Activated T-cell treated with anti-CD3 and anti-CD28 coated beads, Interleukin-2, amount 50 U/mL, for 72 hours (primary cell): ENCODE measurements at places on chromosomes 1 and 21. TPM values are rescaled to one million over a fixed set of nuclear protein-coding genes. Genes with fewer than 3 reads are reported as not detected.

The SPRR2B gene
- total RNA-seq, result not detected

- DNase-seq, result no peak
Measured at GRCh38 chr1:53025034-53025768, 36.8 kb upstream of the PODN start.

DNA sequence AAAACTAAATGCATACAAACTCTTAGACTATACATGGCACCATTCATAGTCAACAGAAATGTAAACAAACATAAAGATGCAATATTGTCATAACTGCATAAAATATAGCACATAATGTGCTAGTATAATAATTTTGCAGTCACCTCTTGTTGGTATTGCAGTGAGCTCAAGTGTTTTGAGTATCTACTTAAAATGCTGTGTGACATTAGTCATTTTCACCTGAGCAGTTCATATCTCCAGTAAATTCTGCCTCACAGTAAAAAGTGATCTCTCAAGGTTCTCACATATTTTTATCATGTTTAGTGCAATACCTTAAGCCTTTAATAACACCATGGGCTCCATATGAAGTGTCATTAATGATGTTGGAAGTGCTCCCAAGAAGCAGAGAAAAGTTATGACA, 29.6 kb upstream of the FMO2 start:
- no peak for DNase-seq

The OR10Z1 gene
- not detected for total RNA-seq

The CCDC30 gene
- 2.7 TPM for total RNA-seq

GRCh38 chr1:10968411-10968826, 44.0 kb upstream of the TARDBP start:
- no peak for DNase-seq

DNA sequence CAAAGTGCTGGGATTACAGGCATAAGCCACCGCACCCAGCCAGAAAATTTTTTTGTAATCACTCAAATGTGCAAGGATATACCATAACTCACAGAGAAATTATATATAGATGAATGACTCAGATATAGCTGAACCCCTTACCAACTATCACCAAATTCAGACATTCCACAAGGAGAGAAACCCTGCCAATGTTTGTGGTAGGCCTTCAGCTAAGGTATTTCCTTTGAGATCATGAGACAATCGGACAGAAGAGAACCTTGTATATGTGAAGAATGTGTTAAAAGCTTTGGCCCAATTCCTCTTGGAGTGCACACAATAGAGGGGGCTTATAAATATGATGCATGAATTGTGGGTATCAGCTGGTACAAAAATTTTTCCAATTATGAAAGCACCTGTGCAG, 50.7 kb downstream of the ZNF684 start:
- no peak for DNase-seq

GRCh38 chr1:243842978-243843511, 7.0 kb downstream of the AKT3 start:
- peak; percentile 7 for DNase-seq

The ACBD6 gene
- 59.8 TPM for total RNA-seq

The NBPF14 gene
- 19.8 TPM for total RNA-seq

The HOOK1 gene
- total RNA-seq, result 13.6 TPM

GRCh38 chr1:94927405-94928175, 680 bp upstream of the CNN3 start:
- DNase-seq, result no peak

The LRRC71 gene
- total RNA-seq, result not detected

The AVPR1B gene
- total RNA-seq, result not detected

GRCh38 chr1:204461331-204462228, 33.0 kb downstream of the PIK3C2B start:
- peak; percentile 19 for DNase-seq

DNA sequence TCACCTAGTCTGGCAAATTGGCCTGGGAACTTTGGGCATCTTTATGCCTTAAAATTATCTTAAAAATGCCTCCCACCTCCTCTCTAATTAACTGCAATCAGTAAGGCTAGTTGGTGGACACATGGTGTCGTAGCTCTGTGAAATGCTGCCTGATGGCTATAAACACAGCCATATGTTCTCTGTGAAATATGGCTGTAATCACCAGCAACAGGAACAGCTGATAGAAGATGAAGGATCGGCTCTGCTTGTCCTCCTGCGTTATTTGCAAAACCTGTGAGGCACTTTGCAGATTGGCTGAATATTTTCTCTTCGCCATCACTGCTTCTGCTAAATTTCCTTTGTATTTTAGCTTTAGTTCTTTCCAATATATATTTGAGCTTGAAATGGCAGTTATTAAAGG, 419.6 kb downstream of the RWDD3 start:
- DNase-seq, result no peak

The ALX3 gene
- total RNA-seq, result not detected

The C1orf210 gene
- 0.38 TPM for total RNA-seq

DNA sequence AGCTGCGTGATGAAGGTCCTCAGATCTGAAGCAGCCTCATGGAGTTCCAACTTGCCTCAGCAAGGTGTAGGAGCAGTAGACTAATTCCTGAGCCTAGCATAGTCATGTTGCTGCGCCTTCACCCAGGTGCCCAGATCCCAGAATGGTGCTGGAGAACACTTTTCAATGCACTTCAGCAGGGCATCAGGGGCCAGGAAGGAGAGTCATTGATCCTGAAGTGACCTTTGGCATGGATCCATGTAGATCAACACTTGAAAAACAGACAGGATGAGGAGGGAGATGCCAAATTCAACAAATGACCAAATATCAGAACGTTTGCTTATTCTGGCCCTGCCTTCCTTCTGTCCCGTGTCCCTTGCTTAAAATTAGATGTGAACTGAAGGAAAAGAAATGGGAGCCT, 91.9 kb downstream of the LEPR start:
- no peak for DNase-seq

The LHX8 gene
- total RNA-seq, result not detected

The IVNS1ABP gene
- total RNA-seq, result 86.2 TPM

DNA sequence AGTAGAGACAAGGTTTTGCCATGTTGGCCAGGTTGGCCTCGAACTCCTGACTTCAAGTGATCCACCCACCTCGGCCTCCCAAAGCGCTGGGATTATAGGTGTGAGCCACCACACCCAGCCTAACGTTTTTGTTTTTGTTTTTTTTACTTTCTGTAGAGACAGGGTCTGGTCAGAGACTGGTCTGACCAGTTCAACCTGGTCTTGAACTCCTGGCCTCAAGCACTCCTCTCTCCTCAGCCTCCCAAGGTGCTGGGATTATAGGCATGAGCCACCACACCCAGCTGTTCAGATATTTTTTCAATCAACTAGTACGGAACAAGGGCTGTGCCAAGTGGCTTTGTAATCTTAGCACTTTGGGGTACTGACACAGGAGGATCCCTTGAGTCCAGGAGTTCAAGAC, 209.5 kb downstream of the RERE start:
- no peak for DNase-seq

The PKP1 gene
- total RNA-seq, result not detected

- DNase-seq, result no peak
Measured at GRCh38 chr1:145922266-145922665, 3.7 kb upstream of the PEX11B start.

GRCh38 chr1:16920951-16921350, 780 bp upstream of the CROCC start:
- DNase-seq, result no peak

DNA sequence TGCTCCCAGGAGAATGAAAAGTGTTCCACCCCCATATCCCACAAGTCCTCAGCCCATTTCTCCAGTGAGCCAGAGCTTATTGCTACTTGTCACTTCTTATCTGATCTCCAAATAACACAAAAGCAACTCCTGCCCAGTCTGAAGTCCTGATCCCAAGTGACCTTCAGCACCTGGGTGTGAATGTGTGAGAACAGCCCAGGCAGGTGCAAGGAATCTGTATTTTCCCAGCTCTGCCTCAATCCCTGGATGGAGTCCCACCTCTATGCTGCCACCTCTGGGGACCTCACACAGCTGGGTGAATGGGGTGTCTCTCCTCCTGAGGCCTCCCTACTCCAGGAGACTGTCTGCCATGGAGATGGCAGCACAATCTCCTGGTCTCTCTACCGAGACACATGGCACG, 402.4 kb upstream of the PROX1 start:
- DNase-seq, result no peak

The S100A7A gene
- total RNA-seq, result not detected

The LDLRAD1 gene
- not detected for total RNA-seq

The ARMH1 gene
- 108 TPM for total RNA-seq

GRCh38 chr1:56643661-56644060, 1.5 kb upstream of the PRKAA2 start:
- no peak for DNase-seq

DNA sequence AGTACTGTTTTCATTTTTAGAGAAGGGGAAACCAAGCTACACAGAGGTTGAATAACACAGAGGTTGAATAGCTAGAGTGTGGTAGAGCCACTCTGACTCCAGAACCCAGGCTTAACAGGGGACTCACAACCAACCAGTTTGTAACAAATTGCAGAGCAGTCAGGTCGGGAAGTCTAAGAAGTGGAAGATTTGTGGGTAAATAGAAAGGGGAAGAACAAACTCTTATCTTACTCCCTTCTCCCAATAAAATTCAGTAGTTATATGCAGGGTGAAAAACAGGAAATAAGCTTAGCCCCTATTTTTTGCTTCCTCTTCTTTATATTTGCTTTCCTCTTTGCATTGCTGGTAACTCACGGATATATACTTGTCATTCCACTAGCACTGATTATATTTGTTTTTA, 23.2 kb downstream of the CDC42 start:
- DNase-seq, result no peak

The ANKRD34A gene
- 3.6 TPM for total RNA-seq

GRCh38 chr1:31432592-31433395, 19.8 kb downstream of the SERINC2 start:
- no peak for DNase-seq

- DNase-seq, result no peak
Measured at GRCh38 chr1:51071291-51072042, 30.6 kb upstream of the C1orf185 start.

GRCh38 chr21:17793246-17794123, 25.7 kb downstream of the C21orf91 start:
- no peak for DNase-seq

The EDN2 gene
- total RNA-seq, result not detected

- no peak for DNase-seq
Measured at GRCh38 chr1:246213036-246213435, 294.0 kb downstream of the SMYD3 start.

DNA sequence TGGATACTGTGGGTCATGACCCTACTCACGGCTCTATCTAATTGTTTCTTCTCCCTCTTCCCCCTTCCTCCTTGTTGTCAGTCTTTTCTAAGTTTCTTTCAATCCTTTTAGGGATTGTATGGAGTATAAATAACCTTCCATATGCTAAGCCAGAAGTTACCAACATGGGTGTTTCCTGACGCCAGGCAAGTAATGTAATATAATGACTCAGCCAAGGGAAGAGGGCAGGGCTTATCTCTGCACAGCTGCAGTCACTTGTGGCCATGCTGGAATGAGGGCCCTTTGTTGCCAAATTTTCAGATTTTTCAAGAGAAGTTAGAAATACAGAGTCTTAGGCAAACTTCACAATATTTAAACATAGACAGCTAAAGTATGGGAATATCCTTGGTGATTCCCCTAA, 194.6 kb downstream of the ST6GALNAC3 start:
- no peak for DNase-seq

DNA sequence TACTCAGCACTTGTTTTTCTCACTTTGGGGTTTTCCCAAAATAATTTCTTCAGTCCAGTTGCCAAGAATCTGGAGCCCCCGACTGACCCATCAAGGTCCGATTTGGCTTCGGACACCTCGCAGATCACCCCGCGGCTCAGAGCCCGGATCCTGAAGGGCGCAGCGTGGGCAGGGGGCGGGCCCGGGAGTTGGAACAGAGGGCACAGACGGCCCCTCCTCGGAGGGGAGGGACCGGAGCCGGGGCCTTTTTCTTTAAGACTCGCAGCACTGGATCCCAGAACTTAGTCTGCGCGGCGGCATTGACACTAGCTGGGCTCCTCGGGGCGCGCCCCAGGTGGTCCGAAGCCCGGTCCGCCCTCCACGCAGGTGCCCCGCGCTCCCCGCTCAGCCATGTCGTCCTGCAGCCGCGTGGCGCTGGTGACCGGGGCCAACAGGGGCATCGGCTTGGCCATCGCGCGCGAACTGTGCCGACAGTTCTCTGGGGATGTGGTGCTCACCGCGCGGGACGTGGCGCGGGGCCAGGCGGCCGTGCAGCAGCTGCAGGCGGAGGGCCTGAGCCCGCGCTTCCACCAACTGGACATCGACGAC, at the start of gene CBR3:
CBR3 (plus strand) TSS at position 277 of the 588 bp plus-strand sequence; CDS start at position 391, 114 bp downstream.
- DNase-seq, result peak; percentile 82

DNA sequence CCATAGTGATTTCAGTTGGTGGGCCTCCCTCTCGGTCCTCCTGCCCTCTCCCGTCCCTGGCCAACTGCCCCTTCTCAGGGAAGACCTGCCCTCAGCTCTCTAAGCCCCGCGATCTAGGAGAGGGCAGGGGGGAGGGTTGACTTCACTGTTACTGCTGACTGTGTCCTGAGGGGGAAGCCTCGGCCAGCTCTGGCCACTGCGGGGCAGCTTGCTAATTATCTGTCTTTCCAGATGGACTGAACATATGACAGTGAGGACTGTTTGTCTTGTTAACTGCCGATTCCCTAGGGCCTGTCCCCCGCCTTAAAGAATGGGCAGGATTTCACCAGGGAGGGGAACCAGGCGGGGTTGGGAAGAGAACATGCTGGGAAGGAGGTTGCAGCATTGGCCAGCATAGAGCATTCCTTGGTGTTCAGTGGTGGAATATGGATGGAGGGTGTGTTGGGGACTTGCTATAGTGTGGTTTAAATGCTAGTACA, 22.9 kb downstream of the NIPAL3 start:
- no peak for DNase-seq

The VHLL gene
- 0.65 TPM for total RNA-seq

GRCh38 chr1:59986516-59987310, 60.1 kb upstream of the CYP2J2 start:
- no peak for DNase-seq

GRCh38 chr1:183551924-183552323, 38.3 kb downstream of the NCF2 start:
- no peak for DNase-seq

The GNG4 gene
- total RNA-seq, result 20.4 TPM

- DNase-seq, result no peak
Measured at GRCh38 chr1:118788463-118788862, 199.7 kb downstream of the TBX15 start.

The LINGO4 gene
- total RNA-seq, result 0.88 TPM
